NCI-H2029 treated with DMSO at 0.1 percent for 48 hours (cell line): ENCODE measurements at places on chromosomes 7 and 10.

DNA sequence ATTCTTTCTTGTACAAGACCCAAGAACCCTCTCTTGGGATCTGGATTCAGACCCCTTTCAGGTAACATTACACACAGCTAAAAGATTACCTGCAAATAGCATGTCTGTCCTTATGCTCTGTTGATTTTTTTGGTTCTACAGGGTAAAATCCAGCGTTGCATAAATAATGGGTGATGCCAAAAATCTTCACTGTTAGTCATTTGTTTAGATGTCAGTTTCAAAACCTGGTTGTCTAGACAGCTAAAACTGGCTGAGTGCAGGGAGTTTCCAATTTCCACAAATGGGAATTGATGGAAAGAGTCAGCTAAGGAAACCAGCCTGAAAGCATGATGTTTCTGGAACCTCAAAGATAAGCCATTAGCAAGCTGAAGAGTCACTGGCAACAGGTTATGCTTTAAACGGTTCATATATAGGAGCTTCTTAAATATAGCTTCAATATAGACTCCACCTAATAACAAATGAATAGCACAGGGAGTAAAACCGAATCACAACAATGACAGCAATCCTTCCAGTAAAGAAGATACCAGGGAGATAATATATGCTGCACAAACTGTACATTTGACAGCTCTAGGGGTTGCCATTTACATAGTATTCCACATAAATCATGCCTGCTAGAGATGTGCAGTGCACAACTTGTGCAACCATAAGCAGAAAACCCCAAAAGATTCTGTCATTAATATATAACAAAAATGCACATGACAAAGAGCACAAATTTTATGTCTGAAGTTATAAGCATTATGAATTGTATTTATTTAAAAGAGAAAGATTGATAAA lies 20.4 kb downstream of the CCDC71L start:
- DNase-seq: no peak

GRCh38 chr7:19572566-19572965 lies 136.3 kb downstream of the POLR1F start:
- DNase-seq: no peak

DNA sequence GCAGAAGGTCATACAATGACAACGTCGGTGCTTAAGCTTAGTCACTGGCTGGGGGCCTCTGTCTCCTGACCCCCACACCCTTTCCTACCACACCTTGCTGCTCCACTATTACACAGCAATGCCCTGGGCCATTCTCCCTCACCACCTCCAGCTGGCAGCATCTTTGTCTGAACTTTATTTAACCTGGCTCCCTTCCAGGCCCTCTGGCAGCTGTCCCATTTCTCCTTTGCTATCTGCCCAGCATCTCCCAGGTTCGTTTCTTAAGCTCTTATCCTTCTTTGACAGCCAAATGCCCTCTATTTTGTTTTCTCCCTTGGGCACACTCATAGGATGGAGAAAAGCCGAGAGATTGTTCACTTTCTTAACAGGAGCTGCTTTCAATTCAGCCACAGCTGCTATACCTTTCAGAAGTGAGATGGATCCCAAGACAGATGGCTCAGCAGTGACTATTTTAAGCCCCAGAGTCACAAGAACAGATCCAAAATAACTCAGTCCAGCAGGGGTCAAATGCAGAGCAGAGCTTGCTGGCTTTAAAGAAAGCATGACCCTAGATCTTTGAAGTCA lies 1277.1 kb upstream of the AUTS2 start:
- peak; percentile 86 for DNase-seq

DNA sequence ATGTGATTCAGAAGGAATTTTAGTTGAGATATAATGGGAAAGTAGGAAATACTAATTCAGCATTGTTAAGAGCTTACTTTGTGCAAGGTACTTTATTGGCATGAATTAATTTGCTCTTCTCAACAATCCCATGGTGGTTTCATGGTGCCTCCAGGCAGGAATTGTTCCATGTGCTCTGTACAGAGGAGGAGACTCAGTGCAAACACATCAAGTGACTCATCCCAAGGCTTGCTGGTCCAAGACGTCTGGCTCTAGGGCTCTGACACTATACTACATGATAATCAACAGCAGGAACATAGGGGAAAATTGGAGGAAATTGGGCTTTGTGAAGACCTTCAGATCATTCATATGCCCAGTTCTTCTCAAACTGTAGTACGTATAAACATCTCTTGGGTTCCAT lies 66.5 kb upstream of the PRKG1 start:
- DNase-seq: no peak

- no peak for DNase-seq
Observed at GRCh38 chr7:30212701-30213111, 71.7 kb upstream of the ZNRF2 start.

DNA sequence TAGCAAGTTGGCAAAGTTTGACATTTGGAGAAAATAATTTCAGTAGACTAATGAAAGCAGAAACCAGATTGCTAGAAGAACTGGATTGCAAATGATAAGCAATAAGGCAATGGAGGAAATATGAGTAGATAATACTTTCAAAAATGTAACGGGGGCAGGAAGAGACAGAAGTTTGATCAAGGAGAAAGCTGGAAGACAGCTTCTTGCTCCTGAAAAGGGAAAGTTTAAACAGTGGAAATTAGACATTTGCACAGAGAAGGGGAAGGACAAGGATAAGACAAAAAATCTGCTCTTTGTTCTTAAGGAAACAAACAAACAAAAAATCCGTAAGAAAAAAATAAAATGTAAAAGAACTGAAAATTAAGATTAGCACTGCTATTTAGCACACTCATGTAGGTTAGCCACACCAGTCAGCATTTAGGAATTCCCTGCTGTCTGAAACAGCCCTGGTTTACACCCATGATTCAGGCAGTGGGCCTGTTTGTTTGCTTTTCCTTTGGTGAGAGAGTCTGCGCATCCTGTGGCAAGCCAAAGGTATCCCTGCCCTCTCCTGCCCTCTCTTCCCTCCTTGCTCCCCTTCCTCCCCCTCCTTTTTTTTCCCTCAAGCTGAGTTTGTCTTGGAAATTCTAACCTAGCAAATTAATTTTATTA lies 104.3 kb upstream of the CAV2 start:
- DNase-seq: no peak

DNA sequence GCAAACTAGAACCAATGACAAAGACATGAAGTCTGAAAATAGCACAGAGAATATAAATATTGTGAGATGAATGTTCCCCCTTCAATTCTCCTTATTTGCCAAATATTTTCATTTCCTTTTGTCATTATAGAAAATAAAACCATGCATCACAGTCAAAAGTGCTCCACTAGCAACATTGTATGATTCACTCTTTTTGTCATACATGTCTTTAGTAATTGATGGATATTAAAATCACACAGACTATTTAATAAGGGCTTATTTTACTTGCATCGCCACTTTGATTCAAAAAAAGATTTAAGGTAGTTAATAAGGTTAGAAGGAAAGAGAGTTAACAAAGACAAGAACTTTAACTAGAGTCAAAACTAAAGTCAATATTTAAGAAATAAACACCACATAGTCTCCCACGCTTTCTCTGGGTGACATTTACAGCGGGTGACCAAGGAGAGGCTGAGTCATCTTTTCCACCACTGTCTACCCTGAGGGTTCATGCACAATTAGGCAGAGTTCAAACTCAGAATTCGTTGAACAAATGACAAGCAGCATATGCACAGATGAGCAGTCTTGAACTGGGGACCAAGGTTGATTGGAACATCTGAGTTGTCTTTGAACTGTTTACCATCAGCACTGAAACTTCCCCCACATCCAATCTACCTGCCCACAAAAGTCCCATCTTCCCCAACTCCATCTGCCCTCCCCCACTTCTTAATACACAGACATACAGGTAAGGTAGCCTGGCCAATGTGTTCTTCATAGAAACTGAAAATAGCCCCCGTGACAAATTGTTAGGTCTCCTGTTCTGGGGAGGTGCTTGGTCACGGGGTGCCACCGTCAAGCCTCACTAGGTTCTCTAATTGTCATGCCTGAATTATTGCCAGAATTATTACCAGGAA lies 42.5 kb downstream of the C7orf25 start:
- no peak for DNase-seq

- DNase-seq: no peak
Observed at GRCh38 chr7:129886167-129886817, 66.5 kb downstream of the UBE2H start.

DNA sequence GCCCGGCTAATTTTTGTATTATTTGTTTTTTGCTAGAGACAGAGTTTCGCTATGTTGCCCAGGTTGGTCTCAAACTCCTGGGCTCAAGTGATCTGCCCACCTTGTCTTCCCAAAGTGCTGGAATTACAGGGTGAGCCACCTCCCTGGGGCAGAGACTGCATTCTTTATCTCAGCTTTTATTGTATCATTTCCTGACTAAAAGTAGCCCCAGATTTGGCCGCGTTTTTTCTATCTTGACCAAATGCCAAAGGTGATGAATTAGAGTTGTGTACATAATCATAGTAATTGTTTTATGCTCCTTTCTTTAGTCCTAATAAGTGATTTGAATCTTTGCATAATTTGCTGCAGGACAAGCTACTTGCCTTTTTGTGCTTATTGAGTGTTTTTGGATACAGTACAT lies 3.1 kb upstream of the SMNDC1 start:
- DNase-seq: no peak

DNA sequence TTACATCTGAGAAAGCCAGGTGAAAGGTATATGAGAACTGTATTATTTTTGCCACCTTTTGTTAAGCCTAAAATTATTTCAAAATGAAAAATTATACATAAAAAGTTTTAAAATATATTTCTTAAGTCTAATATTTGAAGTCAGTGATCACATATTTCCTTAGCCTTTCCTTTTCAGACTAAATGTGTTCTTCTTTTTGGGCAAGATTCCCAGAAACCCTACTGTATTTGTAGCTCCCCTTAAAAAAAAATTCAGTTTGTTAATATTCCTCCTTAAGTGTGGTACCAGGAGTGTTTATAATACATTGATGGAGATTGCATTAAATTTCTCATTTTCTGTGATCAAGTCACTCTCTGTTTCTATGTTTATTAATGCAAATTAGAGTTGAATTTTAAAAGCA lies 22.8 kb downstream of the DNAJC1 start:
- no peak for DNase-seq

- DNase-seq: no peak
Observed at GRCh38 chr10:52758406-52758805, 14.2 kb downstream of the MBL2 start.

- DNase-seq: no peak
Observed at GRCh38 chr10:101244321-101245050, 15.2 kb upstream of the LBX1 start.

GRCh38 chr7:12567015-12567414 lies 3.5 kb upstream of the SCIN start:
- no peak for DNase-seq

DNA sequence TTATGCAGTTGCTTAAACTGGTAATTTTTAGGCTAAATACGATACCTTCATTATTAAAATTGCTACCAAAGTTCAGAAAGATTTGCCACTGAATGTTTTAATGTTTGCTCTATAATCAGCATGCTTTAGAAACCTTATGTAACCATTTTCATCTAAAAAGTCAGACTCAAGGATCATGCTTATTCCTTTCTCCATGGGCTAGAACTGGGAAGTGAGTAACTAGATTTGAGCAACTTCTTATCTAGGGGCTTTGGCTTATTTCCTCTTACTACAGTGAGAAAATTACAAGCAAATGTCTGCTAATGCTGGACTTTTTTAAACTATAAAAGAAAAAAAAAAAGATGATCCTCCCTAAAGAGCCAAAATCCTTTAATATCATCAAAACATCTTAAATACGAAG lies 215.9 kb downstream of the CRPPA start:
- no peak for DNase-seq

DNA sequence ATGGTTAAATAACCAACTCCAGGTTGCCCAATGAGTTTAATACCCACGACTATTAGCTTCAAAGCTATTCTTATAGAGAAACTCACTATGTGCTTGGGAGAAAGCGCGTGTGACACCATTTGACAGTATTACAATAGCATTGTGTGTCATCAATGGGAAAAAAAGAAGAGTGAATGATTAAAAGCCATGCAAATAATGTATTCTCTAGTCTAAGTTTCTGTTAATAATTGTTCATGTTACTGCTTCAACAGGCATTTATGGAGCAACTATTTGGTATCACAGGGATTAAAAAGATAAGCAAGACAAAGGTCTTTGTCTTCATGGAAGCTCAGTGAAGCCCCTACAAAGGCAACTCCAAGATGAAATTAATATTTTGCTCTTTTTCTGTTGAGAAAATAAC lies 47.2 kb downstream of the CAV1 start:
- no peak for DNase-seq

GRCh38 chr10:78481842-78482241 lies 448.2 kb downstream of the RPS24 start:
- DNase-seq: no peak

DNA sequence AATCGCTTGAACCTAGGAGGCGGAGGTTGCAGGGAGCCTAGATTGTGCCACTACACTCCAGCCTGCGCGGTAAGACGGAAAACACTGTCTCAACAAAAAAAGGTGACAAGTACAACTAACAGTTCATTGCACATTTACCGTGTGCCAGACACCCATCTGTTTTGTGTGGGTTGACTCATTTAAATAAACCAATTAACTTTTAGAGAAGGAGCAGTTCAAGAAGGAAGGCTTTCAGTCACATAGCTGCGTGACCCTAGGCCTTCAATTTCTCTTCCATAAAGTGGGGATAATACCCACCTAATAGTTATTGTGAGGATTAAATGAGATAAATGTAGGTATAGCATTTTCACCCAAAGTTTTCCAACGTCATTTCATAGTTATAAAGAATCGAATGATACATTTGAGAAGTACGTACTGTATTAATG lies 52.3 kb upstream of the KDM7A start:
- no peak for DNase-seq

GRCh38 chr10:5776881-5777197 lies 36.4 kb downstream of the GDI2 start:
- DNase-seq: no peak

- DNase-seq: no peak
Observed at GRCh38 chr10:132665946-132666704, 119.8 kb downstream of the NKX6-2 start.

DNA sequence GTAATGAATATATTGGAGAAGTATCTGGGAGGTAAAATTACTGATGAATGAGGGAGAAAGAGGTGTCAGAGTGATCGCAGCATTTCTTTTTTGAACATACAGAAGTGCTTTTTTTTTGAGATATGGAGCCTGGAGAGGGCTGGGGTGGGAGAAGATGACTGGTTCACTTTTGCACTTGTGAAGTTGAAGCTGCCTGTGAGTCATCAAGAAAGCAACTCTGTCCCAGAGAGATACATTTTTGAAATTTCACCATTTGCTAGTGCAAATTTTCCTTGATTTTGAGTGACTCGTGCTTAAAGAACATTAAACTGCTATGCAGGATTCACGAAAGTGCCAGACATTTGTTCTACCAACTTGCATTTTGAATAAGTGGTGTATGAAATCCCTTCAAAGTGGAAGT lies 81.8 kb downstream of the ADRA2A start:
- no peak for DNase-seq

- DNase-seq: no peak
Observed at GRCh38 chr10:116418389-116418788, 9.3 kb upstream of the PNLIPRP3 start.

DNA sequence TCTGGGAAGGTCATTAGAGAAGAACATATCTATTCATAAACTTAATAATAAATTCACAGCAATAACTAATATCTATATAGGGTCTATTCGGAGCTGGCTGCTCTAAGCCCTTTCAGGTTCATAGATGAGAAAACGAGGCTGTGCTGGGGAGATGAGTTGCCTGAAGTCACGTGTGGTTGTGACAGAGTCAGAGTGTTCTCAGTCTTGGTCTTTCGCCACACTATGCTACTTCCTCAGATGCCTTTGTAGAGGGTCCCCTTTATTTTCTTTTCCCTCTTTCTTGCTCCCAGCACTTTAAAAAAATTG lies 43.7 kb upstream of the FAM180A start:
- no peak for DNase-seq
